Activated CD8-positive, alpha-beta memory T cell treated with anti-CD3 and anti-CD28 coated beads for 4 hours (primary cell): ENCODE measurements at places on chromosomes 11 and 22.

DNA sequence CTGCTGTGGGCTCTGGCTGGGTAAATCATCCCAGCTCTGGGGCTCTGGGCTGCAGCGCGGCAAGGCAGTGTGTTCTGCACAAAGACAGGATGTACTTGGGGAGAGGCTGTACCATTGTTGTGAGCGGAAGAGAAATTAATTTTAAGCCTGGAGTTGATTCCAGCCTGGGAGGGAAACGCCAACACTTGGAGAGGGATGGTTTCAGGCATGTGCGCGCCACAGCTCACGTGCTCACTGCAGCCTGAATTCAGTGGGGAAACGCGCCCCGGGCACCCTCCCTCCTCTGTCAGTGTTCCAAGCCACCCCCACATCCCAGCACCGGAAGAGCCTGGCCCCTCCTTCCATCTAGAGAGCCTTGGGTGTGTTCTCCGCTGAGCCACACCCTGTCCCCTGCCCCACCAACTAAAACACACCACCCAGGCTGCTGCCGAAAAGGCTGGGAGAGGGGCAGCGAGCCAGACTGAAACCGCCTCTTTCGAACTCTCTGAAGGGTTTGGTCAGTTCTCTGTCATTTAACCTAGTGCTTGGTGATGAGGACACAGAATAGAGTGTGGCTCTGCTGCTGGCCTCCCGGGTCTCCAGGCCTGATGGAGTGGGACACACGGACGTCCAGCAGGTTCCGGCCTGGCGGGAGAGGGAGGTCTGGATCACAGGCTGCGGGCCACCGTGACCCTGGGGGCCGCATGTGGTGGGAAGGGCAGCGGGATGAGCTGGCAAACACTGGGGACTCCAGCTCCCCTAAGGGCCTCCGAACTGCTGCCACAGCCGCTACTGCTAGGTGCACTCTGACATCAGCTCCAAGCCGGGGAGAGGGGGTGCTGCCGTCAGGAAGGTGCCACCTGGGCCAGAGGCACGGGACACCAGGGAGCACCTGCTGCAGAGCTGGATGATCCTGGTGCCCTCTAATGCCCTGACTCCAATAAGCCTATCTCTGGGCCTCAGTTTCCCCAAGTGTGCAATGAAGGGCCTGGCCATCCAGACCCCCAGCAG is 230.8 kb downstream of the CTTN start:
- no peak for DNase-seq

GRCh38 chr11:102112509-102112821 is 2.2 kb downstream of the YAP1 start:
- no peak for DNase-seq

- no peak for DNase-seq
Observed at GRCh38 chr11:94030059-94030458, 8.9 kb downstream of the HEPHL1 start.

- DNase-seq, result no peak
Observed at GRCh38 chr22:50174382-50175190, 4.1 kb downstream of the PANX2 start.

- no peak for DNase-seq
Observed at GRCh38 chr22:39946126-39946502, 14.1 kb upstream of the TMA7B start.

- DNase-seq, result no peak
Observed at GRCh38 chr22:44855855-44856254, 103.5 kb downstream of the ARHGAP8 start.

DNA sequence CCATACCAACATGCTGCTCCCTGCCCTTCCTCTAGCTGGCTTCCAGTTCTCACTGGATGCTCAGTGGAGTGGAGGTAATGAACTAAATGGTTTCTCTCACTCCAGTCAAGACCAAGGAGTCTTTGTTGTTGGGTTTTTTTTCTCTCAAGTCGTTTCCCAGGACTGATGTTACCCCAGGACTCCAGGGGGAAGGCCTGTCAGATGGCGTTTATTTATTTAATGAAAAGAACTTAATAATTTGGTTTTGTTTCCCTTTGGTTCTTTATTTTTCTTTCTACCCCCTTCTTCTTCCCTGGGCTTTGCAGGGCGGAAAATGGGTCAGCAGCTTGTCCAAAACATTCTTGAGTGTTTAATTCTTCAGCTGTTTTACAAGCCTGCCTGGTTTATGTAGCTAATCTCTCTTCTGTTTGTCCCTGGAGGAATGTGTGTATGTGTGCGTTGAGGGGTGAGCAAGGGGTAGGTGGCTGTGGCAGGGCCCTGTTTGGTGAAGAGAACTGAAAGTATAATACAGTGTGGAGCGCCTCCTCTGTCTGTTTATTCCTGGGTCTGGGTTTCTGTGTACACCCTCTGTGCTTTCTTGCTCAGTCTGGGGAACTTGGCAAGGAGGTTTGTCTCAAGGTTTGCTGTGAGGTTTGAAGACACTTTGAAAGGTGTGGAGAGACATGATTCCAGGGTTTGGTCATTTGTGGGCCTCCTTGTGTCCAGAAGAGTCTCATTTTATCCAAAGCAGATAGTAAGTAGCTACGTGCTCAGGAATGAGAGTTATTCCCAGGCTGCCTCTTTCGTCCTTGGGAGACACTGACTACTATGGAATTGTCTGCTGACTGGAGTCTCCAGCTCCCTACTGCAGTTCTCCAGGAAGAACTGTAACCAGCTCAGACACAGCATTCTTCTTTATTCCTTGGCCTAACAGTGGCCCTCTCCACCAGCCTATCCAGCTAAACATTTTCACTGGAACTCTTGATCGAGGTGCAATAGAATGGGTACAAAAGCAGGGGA is 175.5 kb downstream of the ADAMTS15 start:
- no peak for DNase-seq

GRCh38 chr11:122248939-122249338 is 132.9 kb upstream of the BLID start:
- DNase-seq, result no peak

DNA sequence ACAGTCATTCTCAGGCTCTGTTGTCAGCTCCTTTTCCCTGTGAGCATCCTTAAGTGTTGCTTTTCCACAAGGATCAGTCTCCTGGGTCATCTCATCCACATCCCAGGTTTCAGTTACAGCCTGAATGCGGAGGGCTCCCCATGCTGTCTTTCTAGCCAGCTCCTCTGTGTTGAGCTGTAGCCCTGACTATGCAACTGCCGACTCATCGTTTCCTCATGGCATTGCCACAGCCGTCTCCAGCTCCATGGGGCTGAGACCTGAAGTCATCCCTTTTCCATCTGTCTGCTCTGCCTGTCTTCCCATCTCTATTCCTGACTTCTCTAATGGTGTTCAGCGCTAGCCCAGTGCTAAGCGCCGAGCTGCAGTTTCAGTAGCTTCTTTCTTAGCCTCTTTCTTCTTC is 11.8 kb downstream of the SAMM50 start:
- no peak for DNase-seq

GRCh38 chr11:91158297-91158696 is 935.4 kb upstream of the CHORDC1 start:
- no peak for DNase-seq

DNA sequence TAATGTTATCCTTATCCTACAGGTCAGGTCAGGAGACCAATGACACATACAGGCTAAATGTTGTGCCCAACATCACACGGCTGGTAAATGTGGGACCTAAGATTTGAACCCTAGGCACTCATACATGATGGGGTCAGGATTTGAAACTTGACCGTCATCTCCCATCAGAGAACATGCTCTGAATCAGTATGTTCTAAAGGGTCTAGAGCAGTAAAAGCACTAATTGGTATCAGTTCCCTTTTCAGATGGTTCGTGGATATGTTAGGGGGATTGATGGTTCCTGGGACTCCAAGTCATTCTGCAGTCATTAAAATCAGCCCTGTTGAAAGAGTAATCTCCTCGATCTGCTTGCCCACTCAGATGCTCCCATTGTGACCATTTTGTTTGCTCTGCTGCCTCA is 65.5 kb downstream of the BMAL1 start:
- DNase-seq, result no peak

GRCh38 chr22:22737590-22737989 is 93.2 kb downstream of the GGTLC2 start:
- DNase-seq, result no peak

- DNase-seq, result no peak
Observed at GRCh38 chr22:38104084-38104483, 6.4 kb downstream of the BAIAP2L2 start.

- DNase-seq, result no peak
Observed at GRCh38 chr11:7347611-7348431, 96.1 kb downstream of the SYT9 start.

GRCh38 chr11:7826324-7826723 is 29.6 kb upstream of the OR5P2 start:
- DNase-seq, result no peak

DNA sequence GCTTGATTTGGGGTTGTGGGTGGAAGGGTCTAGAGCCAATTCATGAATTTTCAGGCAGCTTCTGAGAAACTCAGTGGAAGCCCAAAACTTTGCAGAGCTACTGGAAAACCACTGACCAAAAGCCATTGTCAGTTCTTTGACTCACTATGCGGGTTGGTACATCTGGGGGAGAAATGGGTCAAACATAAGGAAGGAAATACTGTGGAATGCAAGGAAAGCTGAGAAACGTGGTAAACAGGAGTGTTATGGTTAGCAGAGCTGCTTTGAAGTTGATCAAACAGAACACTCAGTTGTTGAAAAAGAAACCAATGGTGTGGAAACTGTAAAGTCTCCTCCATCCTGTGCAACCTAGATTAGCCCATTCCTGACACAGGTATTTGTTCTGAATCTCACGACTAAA is 6.3 kb upstream of the ABTB2 start:
- DNase-seq, result no peak

DNA sequence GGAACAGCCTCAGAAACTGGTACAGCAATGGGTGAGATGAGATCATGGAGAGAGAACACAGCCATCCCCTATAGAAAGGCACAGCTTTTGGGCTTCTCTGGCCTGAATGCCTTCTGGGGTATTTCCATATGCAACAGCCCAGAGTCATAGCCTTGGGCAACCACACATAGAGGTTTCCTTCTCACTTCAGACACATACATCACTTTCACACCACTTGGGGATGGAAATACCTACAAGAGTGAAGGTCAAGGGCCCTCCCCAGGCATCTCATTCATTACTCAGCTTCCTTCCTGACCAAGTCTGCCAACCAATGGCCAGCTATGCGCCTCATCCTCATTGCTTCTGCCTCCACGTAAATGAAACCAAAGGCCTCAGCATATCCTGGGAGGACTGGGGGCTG is 17.7 kb upstream of the OLFML1 start:
- DNase-seq, result no peak

DNA sequence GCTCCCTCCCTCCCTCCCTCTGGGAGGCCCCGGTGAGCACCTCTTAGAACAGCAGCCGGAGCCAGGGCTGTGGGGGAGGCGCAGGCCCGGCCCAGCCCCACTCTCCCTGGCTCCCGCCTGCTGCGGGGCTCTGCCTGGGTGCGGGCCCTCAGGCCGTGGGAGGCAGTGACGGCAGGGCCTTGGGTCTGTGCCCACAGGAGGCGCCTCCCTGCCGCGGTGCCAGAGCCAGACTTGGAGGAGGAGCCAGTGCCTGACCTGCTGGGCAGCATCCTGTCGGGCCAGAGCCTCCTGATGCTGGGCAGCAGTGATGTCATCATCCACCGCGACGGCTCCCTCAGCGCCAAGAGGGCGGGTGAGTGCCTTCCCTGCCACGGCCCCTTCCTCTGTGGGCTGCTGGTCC is 9.5 kb downstream of the IRF7 start:
- no peak for DNase-seq

- no peak for DNase-seq
Observed at GRCh38 chr11:131739243-131739882, 368.9 kb downstream of the NTM start.

- DNase-seq, result no peak
Observed at GRCh38 chr22:20439928-20440575, 2.4 kb upstream of the SCARF2 start.
